ENCODE measurements at places on chromosomes 6 and 20.

GRCh38 chr20:57613481-57613921 lies 6.7 kb downstream of the ZBP1 start:
- DNase-seq: no peak

GRCh38 chr6:35141007-35141655 lies at the start of gene TCP11:
Gene TCP11 (minus strand): TSS chr6:35141339. CDS start chr6:35140870, 469 bp downstream.
- no peak for DNase-seq

DNA sequence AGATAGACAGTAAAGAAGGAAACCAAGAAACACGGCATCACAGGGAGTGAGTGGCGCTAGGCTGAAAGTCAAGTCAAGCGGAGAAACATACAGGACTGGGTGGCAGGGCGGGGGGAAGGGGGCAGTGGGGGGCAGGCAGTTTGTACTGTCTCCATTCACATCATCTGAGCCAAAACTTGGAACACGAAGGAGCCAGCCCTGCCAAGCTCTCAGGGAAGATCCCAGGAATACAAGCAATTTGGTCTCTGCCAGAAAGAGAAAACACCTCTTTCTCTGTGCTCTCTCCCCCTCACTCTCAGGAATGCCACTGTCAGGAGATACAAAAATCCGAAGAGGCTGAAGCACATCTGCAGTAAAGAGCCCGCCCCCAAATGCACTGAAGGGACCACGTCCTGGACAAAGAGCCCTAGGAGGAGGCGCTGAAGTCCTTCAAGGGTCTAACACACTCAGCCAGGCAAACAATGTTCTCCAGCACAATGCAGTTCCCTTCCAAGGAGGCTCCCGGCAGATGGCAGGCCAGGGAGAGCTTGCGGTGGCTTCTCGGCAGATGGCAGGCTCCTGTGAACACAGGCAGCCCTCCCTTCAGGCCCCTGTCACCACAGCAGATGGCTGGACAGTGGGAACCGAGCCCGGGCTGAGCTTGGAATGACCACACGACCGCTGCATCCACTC lies 90.0 kb downstream of the ATP9A start:
- DNase-seq: no peak

- no peak for DNase-seq
These were observed 147.1 kb upstream of the SASH1 start for GRCh38 chr6:148195511-148195910.

- DNase-seq: no peak
These were observed 92.2 kb downstream of the CEP162 start for GRCh38 chr6:84135291-84135690.

DNA sequence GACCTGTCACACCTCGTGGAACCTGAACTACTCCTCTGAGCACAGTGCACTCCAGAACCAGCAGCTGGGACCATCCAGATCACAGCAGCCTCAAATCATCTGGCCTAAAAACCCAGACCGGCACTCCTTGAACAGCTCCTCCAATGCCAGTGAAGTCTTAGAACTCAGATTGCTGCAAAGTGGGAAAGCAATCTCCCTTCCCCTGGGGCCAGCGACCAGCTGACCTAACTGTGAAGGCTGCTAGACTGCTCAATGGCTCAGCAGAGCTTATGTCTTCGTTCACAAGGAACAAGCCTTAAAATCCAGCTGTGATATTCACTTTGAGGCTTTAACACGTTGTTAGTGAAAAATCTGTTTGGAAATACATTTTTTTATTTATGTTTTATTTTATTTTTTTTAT lies 243.2 kb downstream of the ANKRD60 start:
- no peak for DNase-seq

Measured in GDM1 (cell line).